ENCODE measurements at places on chromosomes 7 and 10.

DNA sequence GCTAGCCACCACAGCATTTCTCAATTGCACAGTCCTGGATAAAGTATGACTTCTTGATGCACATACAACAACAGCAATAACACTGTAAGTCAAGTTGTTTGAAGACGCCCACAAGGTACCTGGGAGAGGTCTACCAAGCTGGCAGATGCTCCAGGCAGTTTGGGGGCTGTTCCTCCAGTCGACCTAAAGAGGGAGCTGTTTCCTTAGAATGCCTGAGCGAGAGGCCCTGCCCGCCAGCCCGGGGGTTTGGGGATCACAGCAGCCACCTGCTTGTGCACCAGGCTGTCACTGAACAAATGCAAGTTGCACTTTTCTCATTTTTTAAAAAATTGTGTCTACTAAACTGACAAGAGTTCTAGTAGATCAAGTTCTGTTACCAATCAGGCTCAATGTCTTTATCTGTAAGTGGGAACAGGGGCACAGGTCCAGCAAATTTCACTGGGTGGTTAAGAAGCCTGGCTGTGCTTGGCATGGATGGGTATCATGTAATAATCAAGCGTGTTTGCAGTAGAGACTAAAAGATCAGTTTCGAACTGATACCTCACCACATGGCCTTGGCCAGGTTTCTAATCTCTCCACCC lies 193.8 kb upstream of the ADO start:
- peak; percentile 81 for DNase-seq

- peak; percentile 7 for DNase-seq
These were observed 328.9 kb downstream of the RPS24 start for GRCh38 chr10:78362406-78363022.

GRCh38 chr10:88243836-88244730 lies 339.0 kb downstream of the RNLS start:
- no peak for DNase-seq

DNA sequence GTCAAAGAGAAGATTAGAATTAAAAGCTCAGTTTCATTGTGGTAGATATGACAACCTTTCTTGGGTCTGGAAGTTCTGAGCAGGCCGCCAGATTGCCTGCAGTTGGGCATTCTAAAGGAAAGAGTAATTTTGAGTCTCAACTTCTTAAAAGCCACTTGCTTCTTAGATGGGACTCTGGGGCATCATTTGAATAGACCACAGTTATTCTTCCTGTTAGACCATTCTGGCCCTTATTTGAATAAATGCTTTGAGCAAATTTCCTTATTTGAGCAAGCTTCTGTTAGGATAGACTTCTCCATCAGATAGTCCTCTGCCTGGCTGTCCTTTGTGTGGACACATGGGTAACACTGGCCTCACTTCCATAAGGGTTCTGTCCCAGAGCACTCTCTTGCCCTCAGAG lies 40.2 kb downstream of the SND1 start:
- DNase-seq = no peak

- no peak for DNase-seq
These were observed 244.5 kb upstream of the PTER start for GRCh38 chr10:16192337-16192736.

GRCh38 chr10:87615856-87616255 lies 43.8 kb upstream of the PAPSS2 start:
- no peak for DNase-seq

DNA sequence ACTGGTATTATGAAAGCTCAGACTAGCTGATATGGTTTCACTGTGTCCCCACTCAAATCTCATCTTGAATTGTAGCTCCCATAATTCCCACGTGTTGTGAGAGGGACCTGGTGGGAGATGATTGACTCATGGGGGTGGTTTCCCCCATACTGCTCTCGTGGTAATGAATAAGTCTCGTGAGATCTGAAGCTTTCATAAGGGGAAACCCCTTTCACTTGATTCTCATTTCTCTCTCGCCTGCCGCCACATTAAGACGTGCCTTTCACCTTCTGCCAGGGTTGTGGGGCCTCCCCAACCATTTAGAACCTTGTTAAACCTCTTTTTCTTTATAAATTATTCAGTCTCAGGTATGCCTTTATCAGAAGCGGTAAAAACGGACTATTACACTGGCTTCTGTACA lies 40.3 kb downstream of the COL13A1 start:
- DNase-seq = no peak

- peak; percentile 21 for DNase-seq
These were observed 152.7 kb downstream of the ANK3 start for GRCh38 chr10:60236869-60237524.

DNA sequence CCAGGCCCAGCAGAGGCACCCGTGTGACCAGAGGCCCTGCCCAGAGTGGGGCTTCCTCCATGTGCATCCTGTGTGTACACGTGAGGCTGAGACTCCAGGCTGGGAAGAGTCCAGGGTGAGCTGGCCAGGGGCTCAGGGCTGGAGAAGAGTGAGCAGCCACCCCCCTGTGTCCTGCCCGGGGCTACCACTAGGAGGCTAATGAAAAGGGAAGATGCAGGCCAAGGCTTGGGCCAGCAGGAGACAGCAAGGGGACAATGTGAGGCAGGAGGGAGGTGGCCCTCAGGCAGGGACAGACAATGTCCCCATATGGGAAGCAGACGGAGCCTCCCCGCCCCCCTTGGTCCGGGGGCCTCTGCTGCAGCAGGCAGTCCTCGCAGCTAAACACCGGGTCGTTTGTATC lies 102.0 kb downstream of the HIF1AN start:
- DNase-seq = no peak

DNA sequence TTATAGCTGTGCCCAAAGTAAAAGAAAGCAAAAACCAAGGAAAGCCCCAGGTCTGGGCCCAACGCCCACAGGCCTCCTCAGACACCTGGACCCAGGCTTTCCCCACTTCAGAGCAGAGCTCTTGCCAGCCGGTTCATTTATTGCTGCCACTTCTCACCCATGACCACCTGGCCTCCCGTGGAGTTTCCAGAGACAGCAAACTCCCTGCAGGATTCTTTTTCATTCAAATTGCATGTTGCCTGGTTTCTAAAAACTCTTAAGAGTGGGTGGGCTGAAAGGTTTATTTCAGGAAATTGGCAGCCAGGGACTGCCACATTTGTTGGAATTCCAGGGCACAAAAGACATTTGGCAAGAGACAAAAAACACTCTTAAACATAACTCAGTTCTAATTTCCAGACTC lies 4.7 kb downstream of the VOPP1 start:
- no peak for DNase-seq

GRCh38 chr7:82146491-82146890 lies 297.1 kb downstream of the CACNA2D1 start:
- DNase-seq = no peak

GRCh38 chr7:80439894-80440821 lies 71.7 kb downstream of the GNAT3 start:
- no peak for DNase-seq

- no peak for DNase-seq
These were observed 756.3 kb downstream of the NXPH1 start for GRCh38 chr7:9189703-9190102.

GRCh38 chr10:118926441-118926840 lies 103.1 kb upstream of the NANOS1 start:
- no peak for DNase-seq

GRCh38 chr7:90850471-90850870 lies 254.3 kb downstream of the CDK14 start:
- DNase-seq = no peak

- DNase-seq = no peak
These were observed 351.2 kb downstream of the LRMDA start for GRCh38 chr10:75782463-75783248.

DNA sequence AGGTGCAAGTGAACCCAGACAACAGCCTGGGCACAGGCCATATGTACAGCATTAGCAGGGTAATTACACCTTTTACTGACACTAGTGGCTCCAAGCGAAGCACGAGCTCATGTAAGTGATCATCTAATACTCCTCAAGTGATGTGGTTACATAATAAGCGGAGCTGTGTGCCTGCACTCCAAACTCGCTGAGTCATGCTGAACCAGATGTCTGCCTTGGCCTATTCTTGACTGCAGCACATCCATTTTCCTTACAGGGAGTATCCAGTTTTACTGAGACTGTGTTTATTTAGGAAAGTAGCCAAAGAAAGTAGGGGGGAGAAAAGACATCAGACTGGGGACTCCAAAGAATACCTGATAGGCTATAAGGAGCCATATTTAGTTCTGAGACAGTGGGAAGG lies 90.1 kb downstream of the GRM3 start:
- no peak for DNase-seq

- no peak for DNase-seq
These were observed 410.2 kb upstream of the KLF6 start for GRCh38 chr10:4195213-4195612.

GRCh38 chr7:78779788-78780187 lies 673.7 kb downstream of the MAGI2 start:
- no peak for DNase-seq

DNA sequence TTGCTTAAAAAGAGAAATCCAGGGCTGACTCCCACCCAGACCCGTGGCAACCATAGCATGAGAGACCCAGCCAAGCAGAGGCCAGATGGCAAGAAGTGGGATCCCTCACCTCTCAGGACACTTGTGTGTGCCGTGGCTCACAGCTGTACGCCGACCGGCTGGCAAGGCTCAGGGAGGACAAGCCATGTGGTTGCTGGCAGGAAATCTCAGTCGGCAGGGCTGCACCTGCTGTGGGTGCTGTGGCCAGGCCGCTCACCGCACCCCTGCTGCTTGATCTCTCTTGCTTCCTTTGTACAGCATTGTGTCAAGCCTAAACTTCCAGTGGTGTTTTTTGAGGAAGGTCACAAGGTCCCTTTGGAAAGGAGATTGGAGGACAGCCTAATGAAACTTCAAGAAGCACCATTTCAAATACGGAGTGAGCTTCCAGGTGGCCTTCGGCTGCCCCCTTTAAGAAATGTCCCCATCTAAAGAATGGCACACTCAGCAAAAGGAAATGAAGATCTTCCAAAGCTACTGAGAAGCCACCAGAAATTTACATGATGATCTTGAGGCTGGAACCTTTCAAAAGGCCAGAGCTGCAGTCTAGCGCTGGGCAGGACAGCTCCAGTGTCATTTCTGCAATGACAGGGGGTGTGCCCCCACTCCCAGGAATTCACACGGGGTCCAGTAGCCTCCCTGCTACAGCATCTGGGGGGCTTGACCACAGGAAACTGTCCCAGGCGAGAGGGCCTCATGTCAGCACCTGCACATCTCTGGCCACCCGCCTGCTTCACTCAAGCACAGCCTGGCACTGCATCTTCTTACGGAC lies 409.0 kb upstream of the MGMT start:
- DNase-seq = peak; percentile 44

DNA sequence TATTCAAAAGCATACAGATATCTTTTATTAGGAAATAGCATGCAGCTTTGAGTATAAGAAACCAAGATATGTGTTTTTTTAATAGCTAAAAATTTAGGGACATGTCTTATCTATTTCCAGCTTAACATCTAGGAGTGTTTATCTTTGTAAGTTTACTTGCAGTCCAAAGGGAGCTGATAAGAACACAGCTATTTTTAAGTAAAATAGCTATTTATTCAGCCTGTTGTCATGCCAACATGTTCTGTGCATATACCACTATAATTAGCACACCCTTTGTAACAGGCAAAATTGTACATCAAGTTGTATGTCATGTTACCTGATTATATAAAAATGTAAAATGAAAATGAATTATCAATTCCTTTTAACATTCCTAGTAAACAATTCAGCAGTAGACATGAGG lies 29.6 kb downstream of the FAM133B start:
- DNase-seq = no peak

DNA sequence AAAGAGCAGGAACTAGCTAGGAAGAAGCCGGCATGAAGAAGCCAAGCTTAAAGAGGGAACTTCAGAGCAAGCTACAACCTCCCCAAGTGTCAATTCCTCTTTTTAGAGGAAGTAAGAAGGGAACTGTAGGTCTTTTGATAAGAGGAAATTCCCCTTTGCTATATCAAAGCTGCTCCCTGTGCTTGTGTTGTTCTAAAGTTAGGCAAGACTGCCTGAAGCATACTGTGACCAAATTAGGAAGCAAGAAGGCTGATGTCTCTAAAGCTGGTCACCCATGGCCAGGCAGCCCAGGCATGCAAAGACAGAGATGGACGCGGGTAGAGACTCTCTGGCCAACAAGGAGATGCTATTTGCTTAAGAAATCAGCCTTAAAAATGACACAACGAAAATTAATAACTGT lies 87.9 kb downstream of the RNF216 start:
- peak; percentile 59 for DNase-seq

GRCh38 chr7:155213955-155214740 lies 83.5 kb upstream of the INSIG1 start:
- DNase-seq = no peak

DNA sequence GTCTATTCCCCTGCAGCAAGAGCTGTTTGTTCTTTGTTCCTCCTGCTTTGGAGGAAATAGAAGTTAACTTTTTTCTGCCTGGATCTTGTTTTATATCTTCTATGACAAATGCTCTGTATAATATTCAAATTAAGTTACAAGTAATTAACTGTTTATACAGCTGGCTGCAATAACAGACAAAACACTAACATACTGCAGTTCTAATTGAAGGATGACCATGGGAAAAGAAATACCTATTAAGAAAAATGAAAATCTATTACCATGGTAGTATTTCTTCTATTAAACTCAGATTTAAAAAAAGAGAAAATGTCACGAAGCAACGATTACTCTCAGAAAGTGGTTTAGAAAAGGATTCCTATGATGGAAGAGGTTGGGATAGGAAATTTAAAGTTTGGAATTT lies 213.8 kb upstream of the PLXNA4 start:
- no peak for DNase-seq

GRCh38 chr7:102069931-102070629 lies 216.6 kb upstream of the SH2B2 start:
- DNase-seq = no peak

GRCh38 chr10:77104459-77104980 lies 533.1 kb downstream of the KCNMA1 start:
- DNase-seq = no peak

- peak; percentile 35 for DNase-seq
These were observed 52.0 kb downstream of the STK32C start for GRCh38 chr10:132255489-132256344.

- DNase-seq = no peak
These were observed 307.5 kb downstream of the CNTNAP2 start for GRCh38 chr7:146424084-146424483.

DNA sequence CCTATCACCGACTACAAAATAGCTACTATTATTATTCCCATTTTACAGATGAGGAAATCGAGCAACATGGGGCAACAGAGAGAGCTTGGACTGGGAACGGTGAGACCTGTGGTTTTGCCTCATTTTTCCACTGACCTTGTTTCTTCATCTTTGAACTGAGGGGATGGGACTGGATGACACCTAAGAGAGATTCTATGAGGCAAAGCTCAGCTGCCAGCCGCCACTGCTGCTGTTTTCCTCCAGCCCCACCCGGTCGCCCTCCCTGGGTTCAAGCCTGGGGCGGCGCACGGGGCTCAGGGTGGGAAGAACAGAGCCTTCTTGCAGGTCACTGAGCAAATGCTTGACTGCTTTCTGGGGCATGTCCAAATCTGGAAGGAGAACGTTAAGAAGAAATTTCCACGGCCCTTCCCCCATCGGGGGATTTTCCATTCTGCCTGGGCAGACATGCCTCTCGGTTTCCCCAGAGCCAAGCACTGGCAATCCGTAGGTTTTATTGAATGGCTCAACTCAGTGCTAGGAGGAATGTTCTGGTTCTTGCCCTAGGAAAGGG lies 12.3 kb downstream of the DDIT4 start:
- no peak for DNase-seq
